GM19239 (cell line): ENCODE measurements at places on chromosomes 4 and X.

- DNase-seq, result no peak
Measured at GRCh38 chr4:126907389-126907788, 725.4 kb upstream of the INTU start.

- no peak for DNase-seq
Measured at GRCh38 chr4:113378836-113379235, 329.4 kb downstream of the ANK2 start.

DNA sequence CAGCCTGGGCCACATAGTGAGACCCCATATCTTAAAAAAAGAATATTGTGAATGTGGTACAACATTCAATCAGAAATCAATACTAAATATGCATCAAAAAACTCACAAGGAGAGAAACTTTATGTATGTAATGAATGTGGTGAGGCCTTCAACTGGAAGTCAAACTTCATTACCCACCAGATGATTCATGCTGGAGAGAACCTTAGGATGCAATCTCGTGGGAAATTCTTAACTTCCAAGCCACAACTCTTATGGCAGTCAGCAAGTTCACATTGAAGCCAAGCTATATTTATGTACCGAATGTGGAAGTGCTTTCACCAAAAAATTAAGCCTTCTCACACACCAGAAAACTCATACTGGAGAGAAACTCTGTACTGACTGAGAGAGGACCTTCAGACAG is 84.5 kb upstream of the UXT start:
- no peak for DNase-seq

DNA sequence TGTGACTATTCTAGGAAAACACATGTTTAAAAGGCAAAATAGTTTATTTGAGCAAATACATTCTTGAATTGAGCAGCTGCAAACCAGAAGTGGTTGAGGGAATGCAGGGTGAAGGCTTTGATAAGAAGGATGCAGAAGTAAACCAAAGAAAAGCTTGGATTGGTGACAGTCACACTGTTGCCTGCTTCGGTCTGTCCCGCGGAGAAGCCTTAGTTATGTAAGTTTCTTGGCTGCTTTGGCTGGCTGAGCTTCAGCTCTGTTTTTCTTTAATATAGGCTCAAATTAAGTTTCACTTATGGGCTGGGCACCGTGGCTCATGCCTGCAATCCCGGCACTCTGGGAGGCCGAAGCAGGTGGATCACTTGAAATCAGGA is 67.6 kb downstream of the FAM53A start:
- no peak for DNase-seq

DNA sequence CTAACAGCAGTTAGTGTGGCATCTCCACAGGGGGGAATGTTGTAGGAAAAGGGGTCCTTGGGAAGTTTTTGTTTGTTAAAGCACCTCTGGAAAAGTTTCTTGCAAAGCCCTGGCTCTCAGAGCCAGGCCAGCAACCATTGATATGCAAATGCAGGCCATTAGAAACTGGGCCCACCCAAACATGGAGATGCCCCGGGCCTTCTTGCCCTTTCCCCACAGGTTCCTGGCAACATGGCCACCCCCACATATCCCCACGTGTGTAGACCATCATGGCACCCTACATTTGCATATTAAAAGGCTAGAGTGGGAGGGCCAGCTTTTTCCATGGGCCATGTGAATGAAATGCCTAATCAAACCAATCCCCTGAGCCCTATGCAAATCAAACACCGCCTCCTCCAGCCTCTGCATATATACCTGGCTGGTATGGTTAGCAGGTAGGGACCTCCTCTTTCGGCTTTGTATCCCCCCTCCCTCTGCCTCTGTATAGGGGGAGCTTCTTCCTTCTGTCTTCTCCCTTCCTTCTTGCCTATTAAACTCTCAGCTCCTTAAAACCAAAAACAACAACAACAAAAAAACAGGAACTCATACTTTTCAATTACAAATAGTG is 44.0 kb upstream of the ZCCHC13 start:
- no peak for DNase-seq

DNA sequence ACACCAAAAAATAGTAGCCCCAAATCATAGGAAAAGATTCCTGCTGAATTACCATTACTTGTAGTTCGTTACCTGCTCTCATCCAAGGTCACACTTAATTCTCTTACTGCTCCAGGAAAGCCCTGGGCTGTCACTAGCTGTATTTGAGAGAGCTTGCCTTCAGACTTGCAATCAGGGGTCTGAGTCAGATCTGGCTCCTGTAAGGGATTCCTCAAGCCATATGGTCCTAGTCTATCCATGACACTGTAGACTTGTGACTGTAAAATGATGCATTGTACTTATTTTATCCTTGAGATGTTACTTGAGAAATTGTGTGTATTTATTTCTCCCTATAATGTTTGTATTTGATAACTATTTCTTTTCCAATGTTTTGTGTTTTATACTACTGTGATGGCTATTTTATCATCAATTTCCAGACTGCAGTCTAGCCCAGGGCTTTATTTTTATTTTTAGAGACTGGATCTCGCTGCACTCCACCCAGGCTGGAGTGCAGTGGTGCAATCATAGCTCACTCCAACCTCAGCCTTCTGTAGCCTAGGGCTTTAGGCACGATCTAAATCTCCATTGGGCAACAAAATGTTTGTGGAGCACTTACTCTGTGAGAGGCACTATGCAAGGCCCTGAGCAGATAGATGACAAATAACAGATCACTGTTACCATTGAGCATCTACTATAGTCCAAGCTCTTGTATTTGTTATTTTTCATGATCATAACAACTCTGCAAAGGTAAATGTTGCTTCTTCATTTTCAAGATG is 24.2 kb downstream of the ERVMER34-1 start:
- no peak for DNase-seq
